ENCODE measurements at places on chromosomes 4 and X.

GRCh38 chr4:37653601-37654000 is 32.6 kb downstream of the RELL1 start:
- no peak for DNase-seq

- no peak for DNase-seq
Measured at GRCh38 chr4:83112231-83112630, 2.3 kb downstream of the PLAC8 start.

DNA sequence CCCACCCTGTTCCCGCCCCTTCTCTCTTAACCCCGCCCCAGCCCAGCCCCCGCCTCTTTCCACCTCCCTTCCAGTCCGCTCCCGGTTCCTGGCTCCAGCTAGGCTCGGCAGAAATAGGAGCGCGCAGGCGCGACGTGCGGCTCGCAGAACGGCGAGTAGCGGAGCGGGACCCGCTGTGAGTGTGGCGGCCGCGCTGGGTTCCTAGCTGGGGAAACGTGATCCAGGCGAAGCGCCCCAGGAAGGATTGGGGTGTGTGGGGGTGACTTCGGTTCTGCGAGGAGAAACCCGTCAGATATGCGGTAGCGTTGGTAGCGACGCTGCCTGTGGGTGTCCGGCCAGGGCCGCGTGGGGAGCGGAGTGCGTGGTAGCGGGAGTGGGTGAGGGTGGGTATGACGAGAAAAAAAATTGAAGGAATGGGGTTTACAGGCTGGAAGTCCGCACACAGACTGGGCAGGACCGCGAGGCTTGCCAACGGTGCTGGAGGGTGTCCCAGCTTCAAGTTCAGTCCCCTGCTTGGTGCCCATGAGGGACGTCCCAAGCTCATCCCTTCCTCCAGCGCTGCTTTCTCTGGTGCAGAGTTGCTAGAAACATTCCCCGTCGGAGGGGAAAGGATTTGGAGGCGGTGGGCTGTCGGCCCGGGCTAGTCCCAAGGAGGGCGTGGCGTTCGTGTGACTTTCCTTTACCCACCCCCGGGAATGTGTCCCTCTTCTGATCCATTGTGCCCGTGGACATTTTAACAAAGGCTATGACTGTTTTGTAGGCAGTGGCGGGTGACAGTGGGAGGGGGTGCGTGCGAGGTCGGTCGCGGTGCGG is at the start of gene PRRG1:
Gene PRRG1, plus strand, starts transcription at position 144 of the 813 bp plus-strand sequence. CDS start 56,886 bp downstream, outside the sequence.
- no peak for DNase-seq

GRCh38 chrX:67777148-67777547 is 233.3 kb downstream of the AR start:
- DNase-seq, result no peak

GRCh38 chrX:135985973-135986310 is 707 bp downstream of the SLC9A6 start:
- DNase-seq, result no peak

GRCh38 chr4:89539374-89539773 is 231.8 kb upstream of the GPRIN3 start:
- no peak for DNase-seq

DNA sequence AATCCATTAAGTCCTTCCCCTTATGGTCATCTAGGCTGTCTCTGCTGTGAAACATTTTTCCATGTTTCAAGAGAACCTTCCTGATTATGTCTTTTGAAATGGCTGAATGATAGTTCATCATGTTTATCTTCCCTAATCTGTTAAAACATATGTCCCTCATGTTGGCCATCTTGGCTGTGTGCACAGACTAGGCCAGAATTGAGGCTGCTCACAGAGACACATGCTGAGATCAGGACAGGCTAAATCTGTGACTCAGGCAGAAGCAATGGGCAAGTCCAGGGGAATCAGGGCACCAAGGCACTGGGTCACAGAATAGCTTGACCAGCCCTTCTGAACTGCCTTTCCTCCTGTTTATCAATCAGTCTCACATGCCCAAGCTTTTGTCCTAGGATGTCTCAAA is 78.3 kb downstream of the FHDC1 start:
- DNase-seq, result no peak

GRCh38 chr4:54708339-54709279 is 50.9 kb downstream of the KIT start:
- no peak for DNase-seq

- DNase-seq, result peak; percentile 63
Measured at GRCh38 chr4:6942238-6942800, 32.7 kb downstream of the TBC1D14 start.

- no peak for DNase-seq
Measured at GRCh38 chr4:22019676-22020075, 71.1 kb upstream of the KCNIP4 start.

- no peak for DNase-seq
Measured at GRCh38 chr4:183254162-183254561, 65.9 kb downstream of the CLDN22 start.
